ENCODE measurements at places on chromosomes 16 and 17.

DNA sequence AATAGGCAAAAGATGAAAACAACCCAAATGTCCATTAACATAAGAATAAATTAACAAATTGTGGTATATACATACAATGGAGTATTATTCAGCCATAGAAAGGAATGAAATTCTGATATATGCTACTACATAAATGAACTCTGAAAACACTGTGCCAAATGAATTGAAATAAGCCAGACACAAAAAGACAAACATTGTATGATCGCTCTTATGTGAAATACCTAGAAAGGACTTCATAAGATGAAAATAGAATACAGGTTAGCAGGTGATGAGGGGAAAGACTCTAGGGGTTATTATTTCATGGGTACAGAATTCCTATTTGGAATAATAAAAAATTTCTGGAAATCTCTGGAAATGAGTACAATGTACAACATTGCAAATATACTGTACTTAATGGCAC is 80.2 kb downstream of the BRIP1 start:
- H3K36me3 ChIP-seq: peaks cover 9% of the 10 kb centered on the region
- H3K27ac ChIP-seq: no peak overlapping the region
- DNase-seq: no peak
- no peak overlapping the region for H3K4me3 ChIP-seq
- H3K4me1 ChIP-seq: no peaks in the 10 kb centered on the region
- H3K27me3 ChIP-seq: no peaks in the 10 kb centered on the region

- H3K36me3 ChIP-seq: peaks cover 2% of the 10 kb centered on the region
- no peak overlapping the region for H3K4me3 ChIP-seq
- no peak for DNase-seq
- H3K27ac ChIP-seq: no peak overlapping the region
Measured at GRCh38 chr16:55301385-55302008, 22.5 kb upstream of the IRX6 start.

DNA sequence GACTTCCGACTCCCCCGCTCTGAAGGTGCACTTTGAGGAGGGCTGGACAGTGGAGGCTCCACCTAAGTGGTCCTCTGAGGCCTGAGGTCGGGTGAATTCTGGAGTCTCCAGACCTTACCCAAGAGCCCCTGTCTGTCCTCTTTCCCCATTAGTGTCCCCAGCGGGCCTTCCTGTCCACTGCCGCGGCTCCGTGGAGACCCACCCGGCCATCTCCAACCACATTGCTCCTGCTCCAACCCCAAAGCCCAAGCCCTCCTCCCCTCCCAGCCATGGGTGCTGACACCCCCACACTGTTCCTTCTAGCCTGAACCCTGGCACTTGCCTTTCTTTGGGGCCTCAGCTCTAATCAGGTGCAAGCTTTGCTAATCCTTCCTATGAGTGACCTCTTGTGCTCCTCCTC is 283.1 kb upstream of the TNRC6C start:
- peaks cover 61% of the 10 kb centered on the region for H3K27me3 ChIP-seq
- DNase-seq: no peak
- H3K4me3 ChIP-seq: no peak overlapping the region

DNA sequence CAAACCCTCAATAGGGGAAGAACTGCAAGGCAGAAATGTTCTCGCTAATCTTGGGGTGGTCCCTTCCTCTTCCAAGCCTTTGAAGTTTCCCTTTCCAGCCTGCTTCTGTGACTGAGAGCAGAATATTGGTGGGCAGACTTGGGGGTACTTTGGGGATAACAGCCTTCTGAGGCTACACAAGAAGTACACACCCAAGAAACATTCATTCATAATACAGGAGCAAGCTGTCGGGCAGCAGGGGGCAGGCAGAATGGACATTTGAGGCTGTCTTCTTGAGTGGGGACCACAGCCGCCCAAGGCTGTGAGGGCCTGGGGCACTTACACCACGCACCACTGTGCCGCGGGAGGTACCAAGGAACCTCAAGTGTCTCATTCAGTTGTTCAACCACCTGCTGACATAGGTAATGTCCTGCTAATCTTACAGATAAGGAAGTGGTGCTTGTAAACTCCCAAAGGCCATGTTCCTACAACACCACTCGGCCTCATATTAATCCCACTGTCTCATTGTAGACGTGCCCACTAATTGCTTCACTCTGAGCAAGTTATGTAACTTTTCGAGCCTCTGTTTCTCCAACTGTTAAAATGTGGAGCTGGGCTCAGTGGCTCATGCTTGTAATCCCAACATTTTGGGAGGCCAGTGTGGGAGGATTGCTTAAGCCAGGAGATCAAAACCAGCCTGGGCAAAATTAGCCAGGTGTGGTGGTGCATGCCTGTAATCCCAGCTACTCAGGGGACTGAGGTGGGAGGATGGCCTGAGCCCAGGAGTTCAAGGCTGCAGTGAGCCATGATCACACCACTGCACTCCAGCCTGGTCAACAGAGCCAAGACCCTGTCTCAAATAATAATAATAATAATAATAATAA is 2.5 kb upstream of the MRPS23 start:
- peaks cover 2% of the 10 kb centered on the region for H3K36me3 ChIP-seq
- no peak for DNase-seq
- H3K4me1 ChIP-seq: peaks cover 55% of the 10 kb centered on the region

DNA sequence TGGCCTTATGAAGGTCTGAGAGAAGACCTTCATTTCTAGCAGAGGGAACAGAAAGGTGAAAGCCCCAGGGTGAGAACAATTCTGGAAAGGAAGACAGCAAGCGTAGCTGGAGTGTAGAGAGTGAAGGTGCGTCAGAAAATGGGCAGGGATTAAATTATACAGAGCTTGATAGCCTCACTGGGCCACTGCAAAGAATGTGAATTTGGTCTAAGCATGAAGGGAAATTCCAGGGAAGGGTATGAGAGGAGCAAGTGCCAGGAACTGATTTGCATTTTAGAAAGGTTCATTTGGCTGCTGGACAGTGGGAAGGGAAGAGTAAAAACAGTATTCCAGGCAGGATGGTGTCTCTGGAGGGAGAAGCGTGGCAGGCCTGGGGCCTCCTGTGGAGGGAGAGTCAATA is 274.1 kb upstream of the ASIC2 start:
- no peak overlapping the region for H3K4me3 ChIP-seq
- no peaks in the 10 kb centered on the region for H3K4me1 ChIP-seq
- H3K36me3 ChIP-seq: no peaks in the 10 kb centered on the region
- DNase-seq: no peak
- no peak overlapping the region for H3K27ac ChIP-seq
- peaks cover 39% of the 10 kb centered on the region for H3K27me3 ChIP-seq

DNA sequence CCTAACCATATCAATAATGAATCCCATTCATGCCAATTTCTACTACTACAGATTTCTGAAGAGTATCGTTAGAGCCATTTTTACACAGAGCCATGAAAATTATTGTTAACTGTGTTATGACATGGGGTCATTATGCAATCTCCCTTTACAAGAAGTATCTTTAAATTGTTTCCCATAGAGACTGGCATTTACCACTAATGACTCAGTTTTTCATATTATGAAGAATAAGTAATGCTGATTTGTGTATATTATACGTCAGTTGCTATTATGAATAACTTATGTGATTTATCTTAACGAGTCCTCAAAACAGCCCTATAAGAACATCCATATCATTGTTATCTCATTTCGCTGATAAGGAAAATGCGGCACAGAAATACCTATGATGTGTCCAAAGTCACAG is 173.8 kb downstream of the KCNJ2 start:
- no peak for DNase-seq
- H3K27ac ChIP-seq: no peak overlapping the region
- H3K36me3 ChIP-seq: no peaks in the 10 kb centered on the region
- H3K27me3 ChIP-seq: no peaks in the 10 kb centered on the region
- H3K4me3 ChIP-seq: no peak overlapping the region

DNA sequence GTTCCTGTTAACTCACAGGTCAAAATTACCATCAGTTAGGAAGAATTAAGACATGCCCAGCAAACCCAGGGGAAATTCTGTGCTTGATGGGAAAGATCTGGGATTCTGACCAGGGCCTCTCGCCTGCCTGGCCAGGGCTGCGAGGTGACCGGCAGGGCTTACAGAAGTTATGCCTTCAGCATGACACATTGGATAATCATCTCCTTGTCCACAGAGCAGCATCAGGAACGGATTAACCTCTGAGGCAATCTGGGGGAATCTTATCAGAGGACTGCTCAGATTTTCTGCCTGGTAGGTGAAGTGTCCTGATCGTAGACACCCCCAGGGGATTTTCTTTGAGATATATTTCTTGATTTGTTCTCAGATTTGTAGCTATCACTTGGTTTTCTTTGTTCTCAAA is 172.5 kb downstream of the HS3ST3A1 start:
- H3K4me3 ChIP-seq: no peak overlapping the region
- H3K27ac ChIP-seq: peak overlapping the region; percentile 52
- peaks cover 3% of the 10 kb centered on the region for H3K36me3 ChIP-seq
- DNase-seq: no peak

- no peak for DNase-seq
- H3K36me3 ChIP-seq: no peaks in the 10 kb centered on the region
- H3K4me1 ChIP-seq: peaks cover 60% of the 10 kb centered on the region
- peak overlapping the region; percentile 92 for H3K4me3 ChIP-seq
- H3K27ac ChIP-seq: peak overlapping the region; percentile 92
- no peaks in the 10 kb centered on the region for H3K27me3 ChIP-seq
Measured at GRCh38 chr16:57485091-57485915, 990 bp downstream of the DOK4 start.

DNA sequence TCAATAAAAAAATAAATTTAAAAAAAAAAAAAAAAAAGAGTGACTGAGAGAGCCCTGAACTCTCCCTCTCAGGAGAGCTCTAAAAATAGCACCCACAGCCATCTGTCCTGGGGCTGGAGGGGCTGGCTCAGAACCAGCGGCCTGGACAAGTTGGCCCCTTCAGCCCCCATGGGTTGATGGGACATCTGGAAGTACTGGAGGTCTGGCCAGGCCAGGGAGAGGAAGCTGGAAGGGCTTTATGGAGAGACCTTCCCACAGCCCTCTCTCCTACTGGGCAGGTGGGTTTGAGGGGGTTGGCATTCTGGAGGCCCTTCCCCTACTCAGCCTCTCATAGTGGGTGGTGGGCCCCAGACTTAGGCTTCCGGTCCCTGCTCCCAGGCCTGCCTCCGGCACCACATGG is 93.7 kb upstream of the TMEM97 start:
- no peak overlapping the region for H3K4me3 ChIP-seq
- peaks cover 13% of the 10 kb centered on the region for H3K4me1 ChIP-seq
- peaks cover 26% of the 10 kb centered on the region for H3K27me3 ChIP-seq
- peaks cover 5% of the 10 kb centered on the region for H3K36me3 ChIP-seq

DNA sequence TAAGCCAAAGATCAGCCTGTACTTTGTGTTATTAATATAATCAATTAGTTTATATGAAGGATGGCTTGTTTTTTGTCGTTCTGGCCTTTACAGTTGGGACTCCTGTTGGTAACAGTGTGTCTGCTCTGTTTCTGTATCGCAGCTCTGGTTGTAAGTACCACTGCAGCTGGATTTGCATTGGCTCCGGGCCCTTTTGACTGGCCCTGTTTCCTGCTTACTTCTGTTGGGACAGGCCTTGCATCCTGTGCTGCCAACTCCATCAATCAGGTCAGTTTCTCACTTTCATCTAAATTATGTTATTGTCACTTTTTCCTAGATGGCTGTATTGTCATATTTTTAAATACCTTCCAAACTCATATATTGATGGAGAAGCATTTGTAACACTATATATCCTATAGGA is 32.7 kb downstream of the COX10 start:
- no peak overlapping the region for H3K4me3 ChIP-seq
- peaks cover 5% of the 10 kb centered on the region for H3K36me3 ChIP-seq
- peaks cover 10% of the 10 kb centered on the region for H3K4me1 ChIP-seq
